ENCODE measurements at places on chromosomes 5 and 9.
A peak's percentile ranks its signal among the peaks of the same experiment; 100 is the strongest.

DNA sequence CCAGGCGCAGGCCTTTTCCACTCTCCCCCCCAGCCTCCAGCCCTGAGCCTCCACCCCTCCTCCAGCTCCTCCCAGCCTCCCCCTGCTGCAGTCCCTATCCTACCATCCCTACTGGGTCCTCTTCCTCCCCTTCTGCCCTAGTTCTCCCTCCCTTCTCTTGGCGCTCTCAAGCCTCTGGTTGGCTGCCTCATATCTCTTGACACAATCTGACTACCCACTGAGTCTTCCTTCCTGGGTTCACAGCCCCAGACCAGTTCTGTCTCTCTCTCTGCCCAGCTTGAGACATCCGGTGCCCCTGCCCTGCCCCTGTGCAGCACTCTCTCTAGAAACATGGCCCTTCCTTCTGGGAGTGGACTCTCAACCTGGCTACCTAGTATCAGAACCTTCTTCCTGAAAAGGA is 76.2 kb downstream of the TSPAN17 start:
- DNase-seq = peak; percentile 10

DNA sequence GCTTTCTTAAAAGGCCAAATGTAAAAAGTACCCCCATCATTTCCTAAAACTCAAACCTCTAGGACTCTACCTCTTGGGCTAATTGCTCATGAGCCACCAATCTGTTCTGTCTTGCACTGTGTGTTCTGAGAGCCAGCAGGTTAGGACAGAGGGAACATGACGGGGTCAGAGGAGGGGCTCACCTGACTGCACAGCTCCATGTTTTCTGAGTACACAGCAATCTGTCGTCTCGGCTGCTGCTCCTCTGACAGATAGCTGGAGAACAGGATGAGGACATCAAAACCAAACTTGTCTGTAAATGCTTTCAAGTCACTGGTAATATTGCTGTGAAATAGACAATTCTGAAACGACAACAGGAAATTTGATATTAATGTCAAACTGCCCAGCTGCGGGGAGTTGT is 50.9 kb upstream of the PCA3 start:
- no peak for DNase-seq

GRCh38 chr9:124793015-124793541 is 16.1 kb downstream of the OLFML2A start:
- no peak for DNase-seq

GRCh38 chr9:2634153-2634552 is 12.6 kb downstream of the VLDLR start:
- no peak for DNase-seq

DNA sequence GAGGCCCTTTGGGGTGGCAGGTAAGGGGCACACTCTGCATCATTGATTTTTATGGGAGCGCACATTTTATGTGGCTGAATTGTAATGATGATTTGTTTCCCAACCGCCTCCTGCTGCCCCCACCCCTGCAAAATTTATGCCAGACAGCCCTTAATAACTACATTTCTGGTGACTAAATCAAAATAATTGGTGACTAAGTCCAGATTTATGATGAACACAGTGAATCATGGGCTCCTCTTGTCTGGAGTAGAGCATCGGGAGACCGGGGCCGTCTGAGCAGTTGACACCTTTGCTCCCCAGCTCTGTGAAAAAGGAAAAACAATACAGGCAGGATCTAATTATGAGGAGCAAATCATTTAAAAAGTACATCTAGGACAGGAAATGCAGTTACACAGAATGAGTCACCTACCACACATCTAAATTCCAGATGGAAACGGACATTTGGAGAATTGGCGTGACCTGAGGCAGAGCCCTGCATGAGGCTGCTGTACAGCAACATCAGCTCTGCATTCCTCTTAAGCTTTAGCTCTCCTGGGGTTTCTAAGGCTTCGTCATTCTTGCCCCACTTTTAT is 58.9 kb downstream of the DOCK2 start:
- no peak for DNase-seq

- DNase-seq = no peak
Observed at GRCh38 chr5:1129711-1130055, 17.8 kb upstream of the SLC12A7 start.

DNA sequence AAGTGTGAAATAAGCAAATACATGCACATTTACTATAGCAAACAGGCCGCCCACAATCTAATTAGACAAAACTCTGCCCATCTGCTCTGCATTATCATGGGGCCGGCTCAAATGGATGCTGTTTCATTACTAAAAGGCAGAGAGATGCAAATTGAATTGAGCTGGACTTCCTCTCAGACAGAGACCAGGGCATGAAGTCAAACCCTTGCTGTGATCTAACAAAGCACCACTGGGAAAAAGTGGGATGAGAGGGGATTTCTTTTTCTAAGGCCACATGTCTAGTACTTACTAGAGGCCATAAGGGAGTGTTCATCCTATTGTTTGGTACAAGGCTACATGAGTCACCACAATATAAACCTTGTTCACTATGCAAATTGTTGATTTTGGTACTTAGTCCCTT is 614.7 kb downstream of the ISL1 start:
- DNase-seq = no peak

Data from CD4-positive, alpha-beta T cell treated with Interleukin-10 for 1 hour (primary cell).